ENCODE measurements at places on chromosomes 7 and 10. TPM values are rescaled to one million over a fixed set of nuclear protein-coding genes. Genes with fewer than 3 reads are reported as not detected.

The HTR5A gene
- not detected for polyA plus RNA-seq

- DNase-seq, result no peak
- peaks cover 12% of the 10 kb centered on the region for H3K4me1 ChIP-seq
- no peaks in the 10 kb centered on the region for H3K27me3 ChIP-seq
- peaks cover 14% of the 10 kb centered on the region for H3K36me3 ChIP-seq
- no peak overlapping the region for H3K27ac ChIP-seq
Observed at GRCh38 chr7:107746006-107746405, 2.1 kb downstream of the CBLL1 start.

The CASD1 gene
- 62.0 TPM for polyA plus RNA-seq

GRCh38 chr7:155345490-155345889 is 47.8 kb downstream of the INSIG1 start:
- no peak for DNase-seq
- no peak overlapping the region for H3K4me3 ChIP-seq
- H3K27ac ChIP-seq, result no peak overlapping the region
- H3K36me3 ChIP-seq, result no peaks in the 10 kb centered on the region
- H3K27me3 ChIP-seq, result peaks cover 29% of the 10 kb centered on the region
- H3K4me1 ChIP-seq, result no peaks in the 10 kb centered on the region

GRCh38 chr10:124547647-124548168 is 86.1 kb downstream of the LHPP start:
- H3K36me3 ChIP-seq, result no peaks in the 10 kb centered on the region
- peaks cover 2% of the 10 kb centered on the region for H3K4me1 ChIP-seq
- peak; percentile 35 for DNase-seq
- no peaks in the 10 kb centered on the region for H3K27me3 ChIP-seq
- H3K4me3 ChIP-seq, result no peak overlapping the region

The SFTPA1 gene
- polyA plus RNA-seq, result not detected

- peaks cover 4% of the 10 kb centered on the region for H3K4me1 ChIP-seq
- no peak for DNase-seq
- no peaks in the 10 kb centered on the region for H3K27me3 ChIP-seq
- H3K27ac ChIP-seq, result no peak overlapping the region
- H3K36me3 ChIP-seq, result no peaks in the 10 kb centered on the region
Observed at GRCh38 chr7:17274551-17275245, 23.8 kb upstream of the AHR start.

- no peaks in the 10 kb centered on the region for H3K27me3 ChIP-seq
- no peak overlapping the region for H3K4me3 ChIP-seq
- no peaks in the 10 kb centered on the region for H3K4me1 ChIP-seq
- no peak for DNase-seq
- H3K36me3 ChIP-seq, result no peaks in the 10 kb centered on the region
- no peak overlapping the region for H3K27ac ChIP-seq
Observed at GRCh38 chr10:51846856-51847506, 147.6 kb upstream of the CSTF2T start.

GRCh38 chr10:21080261-21080660 is 183.2 kb upstream of the NEBL start:
- DNase-seq, result no peak
- no peak overlapping the region for H3K27ac ChIP-seq
- H3K4me1 ChIP-seq, result peaks cover 24% of the 10 kb centered on the region
- no peaks in the 10 kb centered on the region for H3K27me3 ChIP-seq
- no peaks in the 10 kb centered on the region for H3K36me3 ChIP-seq

DNA sequence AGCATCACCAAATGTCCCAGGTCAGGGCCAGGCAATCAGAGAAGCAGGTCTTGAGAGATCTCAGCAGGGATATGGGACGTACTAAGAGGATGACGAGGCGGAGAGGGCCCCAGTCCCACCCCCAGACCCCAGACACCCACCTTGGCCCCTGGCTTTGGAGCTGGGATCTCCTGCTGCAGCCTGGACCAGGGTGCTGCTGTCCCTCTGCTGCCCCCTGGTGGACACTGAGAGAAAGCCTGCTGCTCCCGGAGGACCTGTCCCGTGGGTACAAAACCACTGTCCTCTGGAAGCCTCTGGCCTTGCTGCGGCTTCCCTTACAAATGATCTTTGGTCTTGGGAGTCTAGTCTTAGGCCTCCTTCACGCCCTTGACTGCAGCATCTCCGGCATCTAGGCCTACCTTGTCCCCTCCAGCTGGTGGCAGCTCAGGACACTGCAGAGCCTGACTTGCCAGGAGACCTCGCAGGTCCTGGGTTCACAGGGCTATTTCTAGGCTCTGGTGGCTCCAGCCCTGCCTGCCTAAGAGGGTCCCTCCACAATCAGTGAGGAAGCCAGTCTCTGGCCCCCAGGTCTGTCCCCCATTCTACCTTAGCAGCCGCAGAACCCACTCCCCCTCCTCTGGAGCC is 97.1 kb downstream of the RGS10 start:
- no peak overlapping the region for H3K4me3 ChIP-seq
- H3K36me3 ChIP-seq, result no peaks in the 10 kb centered on the region
- no peaks in the 10 kb centered on the region for H3K27me3 ChIP-seq

DNA sequence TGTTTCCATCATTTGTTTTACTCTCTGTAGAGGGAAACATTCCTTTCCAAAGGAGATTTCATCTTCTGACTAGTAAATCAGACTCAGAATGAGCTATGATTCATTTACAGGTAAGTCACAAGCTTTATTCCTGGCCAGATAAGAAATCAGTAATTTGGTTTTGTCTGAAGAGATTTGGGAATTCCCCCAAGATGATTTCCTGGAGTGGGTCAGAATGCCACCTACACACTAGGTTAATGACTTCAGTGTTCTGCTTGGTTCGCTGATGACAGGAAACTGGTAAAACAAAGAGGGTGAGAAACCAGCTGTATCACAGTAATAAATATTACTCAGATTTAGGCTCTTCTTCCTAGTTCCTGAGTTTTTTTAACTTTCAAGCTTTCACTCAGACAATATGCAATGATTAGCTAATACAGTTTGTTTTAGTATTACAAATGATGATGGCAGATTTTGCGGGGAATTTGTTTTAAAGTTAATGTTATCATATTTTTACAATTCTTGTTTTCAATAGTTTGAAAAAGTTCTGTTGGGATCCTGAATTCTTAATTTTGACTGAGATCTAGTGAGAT is 8.3 kb upstream of the ASZ1 start:
- no peak overlapping the region for H3K27ac ChIP-seq
- H3K27me3 ChIP-seq, result no peaks in the 10 kb centered on the region
- no peaks in the 10 kb centered on the region for H3K4me1 ChIP-seq
- H3K4me3 ChIP-seq, result no peak overlapping the region
- DNase-seq, result no peak

- H3K27me3 ChIP-seq, result no peaks in the 10 kb centered on the region
- no peak overlapping the region for H3K4me3 ChIP-seq
- H3K36me3 ChIP-seq, result no peaks in the 10 kb centered on the region
- DNase-seq, result no peak
- no peaks in the 10 kb centered on the region for H3K4me1 ChIP-seq
- H3K27ac ChIP-seq, result no peak overlapping the region
Observed at GRCh38 chr7:95527776-95528250, 42.1 kb downstream of the ASB4 start.

DNA sequence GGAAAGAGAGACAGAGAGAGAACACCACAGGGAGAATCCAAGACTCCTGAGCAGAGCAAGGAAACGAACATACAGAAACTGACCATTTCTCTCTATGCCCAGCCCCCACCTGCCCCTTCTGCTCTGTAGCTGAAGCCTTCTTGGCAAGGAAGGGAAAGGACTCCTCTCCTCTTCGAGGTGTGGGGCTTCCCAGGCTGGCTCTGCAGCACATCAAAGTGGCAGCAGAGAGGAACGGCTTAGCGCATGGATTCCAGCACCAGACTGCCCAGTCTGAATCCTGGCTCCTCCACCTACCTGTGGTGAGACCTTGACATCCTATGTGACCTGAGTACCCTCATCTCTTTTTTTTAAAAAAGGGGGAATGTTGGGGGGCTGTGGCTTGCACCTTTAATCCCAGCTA is 69.4 kb downstream of the SH3PXD2A start:
- H3K36me3 ChIP-seq, result no peaks in the 10 kb centered on the region
- no peaks in the 10 kb centered on the region for H3K27me3 ChIP-seq
- no peak overlapping the region for H3K4me3 ChIP-seq

DNA sequence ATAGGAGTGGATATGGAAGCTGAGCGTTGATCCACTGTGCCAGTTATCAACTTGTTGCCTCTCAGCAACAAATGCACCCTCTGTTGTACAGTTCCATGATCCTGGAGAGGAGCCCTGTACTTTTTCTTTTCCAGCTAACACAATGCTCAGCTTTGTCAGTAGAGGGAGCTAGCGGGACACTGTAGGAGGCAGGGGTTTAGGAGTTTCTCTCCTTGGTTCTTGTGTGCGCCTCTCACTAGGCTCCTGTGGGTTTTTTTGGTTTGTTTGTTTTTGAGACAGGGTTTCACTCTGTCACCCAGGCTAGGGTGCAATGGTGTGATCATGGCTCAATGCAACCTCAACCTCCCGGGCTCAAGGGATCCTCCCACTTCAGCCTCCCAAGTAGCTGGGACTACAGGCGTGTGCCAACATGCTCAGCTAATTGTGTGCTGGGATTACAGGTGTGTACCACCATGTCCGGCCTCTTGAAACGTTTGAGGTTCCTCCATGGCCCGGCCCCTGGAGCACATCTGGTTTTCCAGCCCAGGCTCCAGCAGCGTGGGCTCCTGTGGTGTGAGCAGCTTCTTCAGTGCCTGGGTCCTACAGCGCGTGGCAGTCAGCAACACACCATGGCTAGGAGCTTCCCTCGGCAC is 12.0 kb upstream of the MARVELD1 start:
- H3K4me3 ChIP-seq, result no peak overlapping the region
- no peak overlapping the region for H3K27ac ChIP-seq
- H3K4me1 ChIP-seq, result no peaks in the 10 kb centered on the region
- H3K27me3 ChIP-seq, result no peaks in the 10 kb centered on the region
- H3K36me3 ChIP-seq, result no peaks in the 10 kb centered on the region

The GPR15LG gene
- polyA plus RNA-seq, result not detected

DNA sequence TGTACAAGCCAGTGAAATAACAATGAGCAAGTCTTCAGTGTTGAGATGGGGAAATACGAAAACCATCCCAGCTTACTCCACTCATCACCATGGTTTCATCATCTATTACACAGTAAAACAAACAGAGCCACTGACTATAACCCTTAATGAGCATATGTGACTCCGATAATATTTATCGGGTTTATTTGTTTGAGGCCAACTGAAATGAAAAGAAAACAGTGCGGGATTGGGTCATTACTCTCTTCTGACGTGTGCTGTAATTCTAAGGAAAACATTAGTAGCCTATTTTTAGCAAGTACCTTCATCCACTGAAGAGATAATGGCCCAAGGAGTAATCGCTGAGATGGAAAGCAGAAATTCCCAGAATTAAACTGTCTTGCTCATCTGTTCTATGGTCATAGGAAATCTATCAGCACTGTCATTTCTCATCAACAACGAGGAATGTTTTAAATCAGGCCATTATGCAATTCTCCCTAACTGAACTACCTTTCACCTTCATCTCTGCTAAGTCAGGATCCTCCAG is 716.5 kb downstream of the INHBA start:
- H3K27ac ChIP-seq, result no peak overlapping the region
- H3K36me3 ChIP-seq, result no peaks in the 10 kb centered on the region
- H3K4me1 ChIP-seq, result peaks cover 23% of the 10 kb centered on the region
- H3K4me3 ChIP-seq, result no peak overlapping the region
- H3K27me3 ChIP-seq, result no peaks in the 10 kb centered on the region
- DNase-seq, result no peak

DNA sequence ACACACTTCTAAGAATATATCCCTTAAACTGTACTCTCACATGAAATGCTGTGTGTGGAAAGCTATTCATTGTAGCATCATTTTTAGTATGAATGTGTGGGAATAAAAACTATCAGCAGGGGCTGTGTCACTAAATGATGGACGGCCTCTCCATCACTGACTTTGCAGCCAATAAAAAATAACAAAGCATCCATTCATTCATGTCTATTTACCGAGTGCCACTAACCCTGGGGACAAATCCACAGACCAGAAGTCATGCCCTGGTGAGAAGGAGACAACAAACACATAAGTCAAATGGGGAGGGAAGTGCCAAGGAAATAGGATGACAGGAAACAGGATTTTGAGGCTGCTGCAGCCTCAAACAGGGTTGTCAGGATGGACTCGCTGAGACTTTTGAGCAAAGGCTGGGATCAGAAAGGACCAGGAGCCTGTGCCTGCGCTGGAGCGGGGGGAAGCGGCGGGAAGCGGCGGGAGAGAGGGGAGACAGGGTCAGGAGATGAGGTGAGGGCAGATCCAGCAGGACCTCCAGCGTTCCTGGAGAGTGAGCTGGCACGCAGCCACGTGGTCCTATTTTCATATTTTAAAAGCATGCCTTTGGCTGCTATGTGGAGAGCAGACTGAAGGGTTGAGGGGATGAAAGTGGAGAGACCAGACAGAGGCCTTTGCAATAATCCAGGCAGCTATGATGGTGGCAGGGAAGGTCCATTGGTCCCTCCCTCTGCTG is 2.2 kb upstream of the NOM1 start:
- H3K27me3 ChIP-seq, result no peaks in the 10 kb centered on the region
- H3K4me1 ChIP-seq, result peaks cover 15% of the 10 kb centered on the region
- H3K27ac ChIP-seq, result no peak overlapping the region
- no peak overlapping the region for H3K4me3 ChIP-seq
- H3K36me3 ChIP-seq, result peaks cover 4% of the 10 kb centered on the region

The CXCL12 gene
- 30.6 TPM for polyA plus RNA-seq

- peak within 1 kb of the TSS; percentile 96 for H3K27ac ChIP-seq
- H3K27me3 ChIP-seq, result no peaks in the 10 kb centered on the region
- H3K36me3 ChIP-seq, result peaks cover 1% of the 10 kb centered on the region
- peaks cover 10% of the 10 kb centered on the region for H3K4me1 ChIP-seq
- H3K4me3 ChIP-seq, result peak within 1 kb of the TSS; percentile 55
Observed at GRCh38 chr10:15097011-15097812, at the start of gene RPP38. TSS of gene RPP38 (plus strand) at chr10:15097355. CDS start at chr10:15103315, 5,960 bp downstream.

The PNLIPRP1 gene
- polyA plus RNA-seq, result not detected

DNA sequence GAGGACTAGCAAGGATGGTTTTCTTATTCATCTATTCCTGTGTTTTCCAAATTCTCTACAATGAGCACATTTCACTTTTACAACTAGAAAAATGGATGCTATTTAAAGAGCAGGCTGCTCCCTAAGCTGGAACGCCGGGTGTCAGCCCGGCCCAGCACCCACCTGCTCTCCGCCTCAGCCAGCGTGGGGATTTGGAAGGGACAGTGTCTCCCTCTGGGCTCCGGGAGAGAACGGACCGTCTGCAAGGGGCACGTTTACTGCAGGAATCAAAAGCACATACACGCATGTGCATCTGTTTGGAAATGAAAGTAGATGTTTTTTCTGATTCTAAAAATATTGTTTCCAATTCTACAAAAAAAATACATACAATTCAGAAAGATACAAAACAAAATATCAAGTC is 2.3 kb upstream of the JAKMIP3 start:
- DNase-seq, result no peak
- H3K36me3 ChIP-seq, result no peaks in the 10 kb centered on the region
- no peaks in the 10 kb centered on the region for H3K27me3 ChIP-seq
- no peak overlapping the region for H3K4me3 ChIP-seq

DNA sequence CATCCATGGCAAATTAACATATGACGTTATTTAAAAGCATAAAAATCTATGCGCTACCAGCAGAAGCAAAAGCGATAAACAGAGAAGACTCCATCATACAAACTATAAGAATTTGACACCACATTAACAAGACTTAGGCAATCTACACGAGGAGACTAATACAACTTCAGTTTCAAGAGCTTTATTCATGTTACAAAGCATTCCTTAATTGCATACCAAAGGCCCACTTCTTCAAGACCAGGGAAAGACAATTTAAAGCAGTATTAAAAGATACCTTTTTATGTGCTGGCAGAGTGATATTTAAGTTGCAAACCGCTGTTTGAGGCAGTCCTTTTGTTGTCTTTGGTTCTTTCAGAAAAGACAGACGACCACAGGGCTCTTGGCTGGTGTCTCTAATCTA is 176.0 kb upstream of the CCDC6 start:
- H3K4me3 ChIP-seq, result no peak overlapping the region
- peaks cover 32% of the 10 kb centered on the region for H3K36me3 ChIP-seq
- DNase-seq, result no peak
- no peaks in the 10 kb centered on the region for H3K4me1 ChIP-seq

All from cardiac muscle cell (in vitro differentiated cells and primary cell).